ENCODE measurements at places on chromosomes 16 and 17.
A peak's percentile ranks its signal among the peaks of the same experiment; 100 is the strongest.

DNA sequence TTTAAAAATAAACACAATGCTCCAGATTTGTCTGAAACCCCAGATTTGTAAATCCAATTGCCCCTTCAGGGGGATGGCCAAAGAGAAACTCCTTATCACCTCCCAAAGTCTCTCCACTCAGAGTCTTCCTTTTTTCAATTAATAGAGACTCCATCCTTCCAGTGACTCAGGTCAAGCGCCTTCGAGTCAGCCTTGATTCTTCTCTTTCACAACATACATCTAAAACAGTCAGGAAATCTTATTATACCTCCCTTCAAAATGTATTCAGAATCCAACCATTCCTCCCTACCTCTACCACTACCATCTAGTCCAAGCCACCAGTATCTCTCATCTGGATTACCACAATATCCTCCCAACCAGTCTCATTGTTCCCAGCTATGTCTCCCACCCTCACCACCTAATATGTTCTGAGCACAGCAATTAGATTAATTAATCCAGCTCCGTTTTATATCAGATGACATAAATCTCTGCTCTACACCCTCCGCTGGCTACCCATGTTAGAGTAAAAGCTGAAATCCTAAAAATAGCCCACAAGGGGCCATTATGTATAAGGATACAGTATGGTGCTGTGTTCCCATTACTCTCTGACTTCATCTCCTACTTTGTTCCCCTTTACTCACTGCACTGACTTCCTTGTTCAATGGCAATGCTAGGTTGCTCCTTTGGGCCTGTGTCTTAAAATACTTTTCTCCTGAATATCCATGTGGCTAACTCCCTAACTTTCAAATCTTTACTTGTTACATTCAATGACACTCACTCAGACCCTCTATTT lies 11.8 kb downstream of the SIAH1 start:
- no peak for DNase-seq

DNA sequence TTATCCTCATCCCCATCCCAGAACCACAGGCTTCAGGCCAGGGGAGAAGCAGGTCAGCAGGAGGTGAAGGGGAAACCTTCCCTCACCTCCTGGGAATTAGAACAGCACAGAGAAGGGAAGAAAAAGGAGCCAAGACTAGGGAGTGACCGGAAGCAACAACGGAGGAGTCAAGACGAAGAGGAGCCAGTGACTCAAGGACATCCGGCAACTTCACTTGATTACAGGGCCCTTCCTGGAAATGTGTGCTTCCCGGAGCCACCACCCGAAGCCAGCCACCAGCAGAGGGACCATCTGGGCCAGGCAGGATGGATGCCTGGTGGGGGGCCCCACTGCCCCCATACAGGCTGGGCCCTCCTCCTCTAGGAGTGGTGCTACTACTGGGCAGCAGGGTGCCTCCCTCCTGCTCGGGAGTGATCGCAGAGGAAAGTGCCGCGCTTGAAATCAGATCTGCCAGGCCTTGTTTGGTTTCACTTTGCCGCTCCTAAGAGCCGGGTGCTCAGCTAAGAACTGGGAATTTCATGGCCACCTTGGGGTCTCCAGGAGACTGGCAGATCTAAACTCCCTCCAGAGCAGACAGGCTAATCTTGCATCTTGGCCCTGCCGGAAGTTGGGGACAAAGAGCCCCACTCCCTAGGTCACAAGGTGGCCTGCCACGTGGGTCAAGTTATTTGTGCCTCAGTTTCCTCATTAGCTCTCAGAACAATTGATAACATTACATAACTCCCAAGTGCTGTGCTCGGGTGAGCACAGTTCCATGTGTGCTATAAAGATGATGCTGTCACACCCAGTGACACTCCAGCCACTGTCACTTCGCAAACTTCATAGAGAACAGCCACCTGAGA lies 6.6 kb downstream of the CDC42EP4 start:
- peak; percentile 75 for DNase-seq

DNA sequence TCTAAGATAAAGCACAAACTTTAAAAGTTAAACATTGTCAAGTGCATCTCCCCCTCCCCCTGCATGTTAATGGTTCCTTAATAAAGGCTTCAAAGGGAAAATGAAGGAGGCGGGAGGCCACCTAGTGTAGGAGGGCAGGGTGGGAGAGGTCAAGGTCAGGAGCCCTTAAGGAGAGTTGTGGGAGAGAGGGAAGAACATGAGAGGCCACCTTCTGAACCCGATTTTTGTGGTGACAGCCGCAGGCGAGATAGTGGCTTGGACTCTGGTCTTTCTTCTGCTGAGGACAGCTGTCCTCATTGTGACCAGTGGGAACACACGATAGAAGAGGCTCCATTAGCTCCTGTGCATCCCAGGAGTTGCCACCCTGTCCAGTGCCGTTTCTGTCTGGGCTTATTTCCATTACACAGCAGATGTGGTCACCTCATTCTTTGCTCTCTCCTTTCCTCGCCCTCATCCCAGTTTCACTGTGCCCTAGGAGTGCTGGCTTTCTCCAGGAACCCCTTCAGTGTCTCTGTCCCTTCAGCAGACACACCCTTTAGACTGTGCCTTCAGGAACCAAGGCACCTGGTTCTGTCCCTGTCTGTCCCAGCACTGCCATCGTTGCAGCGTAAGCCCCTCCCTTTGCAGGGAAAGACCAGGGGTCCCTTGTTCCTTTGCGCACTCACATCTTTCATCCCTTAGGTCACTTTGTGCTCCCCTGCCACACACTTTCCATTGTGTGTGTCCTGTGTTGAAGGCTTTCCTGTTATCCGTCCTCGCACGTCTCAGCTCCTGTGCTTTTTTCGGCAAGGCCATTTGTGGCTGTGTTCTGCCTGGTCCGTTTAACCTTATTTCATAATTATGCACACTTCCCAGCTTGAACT lies 7.5 kb downstream of the SEC14L1 start:
- no peak for DNase-seq

DNA sequence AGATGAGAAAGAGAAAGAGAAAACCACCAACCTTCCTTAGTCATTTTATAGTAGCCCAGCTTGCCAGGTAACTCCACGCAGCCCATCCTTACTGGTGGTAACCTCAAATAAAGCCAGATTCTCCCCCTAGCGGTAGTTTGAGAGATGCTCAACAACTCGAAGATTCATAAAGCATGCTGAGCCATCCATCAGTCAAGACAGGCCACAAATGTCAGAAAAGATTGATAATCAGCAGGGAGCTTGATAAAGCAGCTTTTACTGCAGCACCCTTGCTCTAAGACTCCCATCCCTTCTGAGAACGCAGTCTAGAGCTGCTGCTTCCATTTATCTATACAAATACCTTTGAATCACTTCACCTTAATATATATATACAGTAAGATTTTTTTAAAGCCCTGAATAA lies 451.5 kb upstream of the HSBP1 start:
- peak; percentile 58 for DNase-seq

DNA sequence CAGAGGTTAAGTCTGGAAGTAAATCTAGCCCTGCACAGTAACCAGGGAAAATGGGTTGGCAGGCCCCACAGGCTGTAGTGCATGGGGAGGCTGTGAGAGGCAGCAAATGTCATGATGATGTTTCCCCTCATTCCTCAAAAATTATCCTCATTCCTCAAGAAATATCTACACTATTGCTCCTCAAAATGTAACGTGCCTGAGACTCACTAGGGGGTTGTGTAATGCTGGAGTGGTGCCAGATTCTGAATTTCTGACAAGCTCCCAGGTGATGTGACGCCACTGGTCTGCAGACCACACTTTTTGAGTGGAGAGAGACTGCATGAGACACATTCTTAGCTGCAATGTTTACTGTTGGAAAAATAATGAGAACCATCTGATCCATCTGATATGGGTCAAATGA lies 1.2 kb upstream of the MPP3 start:
- peak; percentile 63 for DNase-seq

DNA sequence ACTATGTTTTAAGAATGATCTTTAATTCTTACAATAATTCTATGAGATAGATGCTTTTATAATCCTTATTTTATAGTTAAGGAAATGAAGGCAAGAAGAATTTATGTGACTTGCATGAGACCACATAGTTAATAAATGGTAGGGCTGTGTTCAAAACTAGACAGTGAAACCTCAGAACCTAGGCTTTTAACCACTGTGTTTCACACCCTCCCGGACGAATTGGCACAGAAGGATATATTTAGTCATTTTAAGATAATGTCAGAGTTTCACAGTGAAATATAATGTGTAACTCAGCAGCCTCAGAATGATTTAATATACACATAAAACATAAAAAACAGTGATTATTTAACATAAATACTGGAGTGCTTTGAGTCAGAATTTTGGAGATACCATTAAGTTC lies 57.0 kb downstream of the NSRP1 start:
- DNase-seq: no peak

DNA sequence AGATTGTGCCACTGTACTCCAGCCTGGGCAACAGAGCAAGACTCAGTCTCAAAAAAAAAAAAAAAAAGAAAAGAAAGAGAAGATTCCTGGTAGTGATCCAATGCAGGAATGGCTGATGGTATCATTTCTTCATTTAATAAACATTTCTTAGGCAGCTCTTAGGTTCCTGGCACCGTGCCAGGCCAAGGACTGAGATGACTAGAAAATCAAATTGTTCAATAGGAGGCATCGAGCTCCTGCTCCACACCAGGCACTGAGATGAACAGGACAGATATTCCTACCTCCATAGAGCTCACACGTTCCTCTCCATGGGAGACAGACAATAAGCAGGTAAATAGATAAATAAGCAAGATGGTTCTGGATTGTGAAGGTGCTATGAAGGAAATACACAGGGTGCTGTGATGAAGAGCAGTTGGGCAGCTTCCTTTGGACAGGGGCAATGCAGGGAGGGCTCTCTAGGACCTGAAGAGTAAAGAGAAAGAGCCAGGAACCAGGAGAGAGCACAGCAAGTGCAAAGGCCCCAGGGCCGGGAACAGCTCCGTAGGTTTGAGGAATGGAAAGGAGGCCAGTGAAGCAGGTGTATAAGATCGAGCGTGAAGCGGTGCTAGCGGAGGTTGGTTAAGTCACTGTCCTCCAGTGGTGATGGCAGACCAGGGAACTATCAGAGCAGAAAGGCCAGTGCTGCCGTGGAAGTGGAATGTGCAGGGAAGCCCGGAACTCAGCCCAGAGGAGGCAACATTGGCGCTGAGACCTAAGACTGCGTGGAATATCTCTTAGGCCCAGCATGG lies 26.5 kb upstream of the CRHR1 start:
- no peak for DNase-seq

DNA sequence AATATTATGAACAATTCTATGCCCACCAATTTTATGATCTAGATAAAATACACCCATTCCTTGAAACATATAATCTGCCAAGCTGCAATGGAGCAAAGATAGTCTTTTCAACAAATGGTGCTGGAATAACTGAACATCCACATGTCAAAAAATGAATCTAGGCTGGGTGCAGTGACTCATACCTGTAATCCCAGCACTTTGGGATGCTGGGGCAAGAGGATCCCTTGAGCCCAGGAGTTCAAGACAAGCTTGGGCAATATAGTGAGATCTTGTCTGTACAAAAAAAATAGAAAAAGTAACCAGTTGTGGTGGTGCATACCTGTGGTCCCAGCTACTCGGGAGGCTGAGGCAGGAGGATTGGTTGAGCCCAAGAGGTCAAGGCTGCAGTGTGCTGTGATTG lies 92.5 kb downstream of the N4BP1 start:
- no peak for DNase-seq

GRCh38 chr16:54327609-54328008 lies 41.0 kb upstream of the IRX3 start:
- no peak for DNase-seq

DNA sequence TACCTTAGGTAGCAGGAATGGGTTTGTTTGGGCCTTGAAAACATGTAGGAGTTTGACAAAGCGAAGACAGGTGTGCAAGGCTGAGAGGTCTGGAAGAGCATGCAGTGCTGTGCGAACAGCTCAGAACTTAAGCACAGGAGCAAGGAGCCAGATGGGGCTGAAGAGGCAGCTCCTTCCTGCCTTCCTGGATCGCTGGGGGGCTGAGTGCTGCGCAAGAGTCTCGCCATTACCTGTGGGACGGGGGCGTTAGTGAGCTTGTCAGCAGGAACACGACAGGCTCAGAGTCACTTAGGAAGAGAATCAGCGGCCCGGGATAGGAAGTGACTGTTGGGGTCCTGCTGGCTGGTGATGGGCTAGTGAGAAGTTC lies 464 bp upstream of the MRM1 start:
- no peak for DNase-seq

DNA sequence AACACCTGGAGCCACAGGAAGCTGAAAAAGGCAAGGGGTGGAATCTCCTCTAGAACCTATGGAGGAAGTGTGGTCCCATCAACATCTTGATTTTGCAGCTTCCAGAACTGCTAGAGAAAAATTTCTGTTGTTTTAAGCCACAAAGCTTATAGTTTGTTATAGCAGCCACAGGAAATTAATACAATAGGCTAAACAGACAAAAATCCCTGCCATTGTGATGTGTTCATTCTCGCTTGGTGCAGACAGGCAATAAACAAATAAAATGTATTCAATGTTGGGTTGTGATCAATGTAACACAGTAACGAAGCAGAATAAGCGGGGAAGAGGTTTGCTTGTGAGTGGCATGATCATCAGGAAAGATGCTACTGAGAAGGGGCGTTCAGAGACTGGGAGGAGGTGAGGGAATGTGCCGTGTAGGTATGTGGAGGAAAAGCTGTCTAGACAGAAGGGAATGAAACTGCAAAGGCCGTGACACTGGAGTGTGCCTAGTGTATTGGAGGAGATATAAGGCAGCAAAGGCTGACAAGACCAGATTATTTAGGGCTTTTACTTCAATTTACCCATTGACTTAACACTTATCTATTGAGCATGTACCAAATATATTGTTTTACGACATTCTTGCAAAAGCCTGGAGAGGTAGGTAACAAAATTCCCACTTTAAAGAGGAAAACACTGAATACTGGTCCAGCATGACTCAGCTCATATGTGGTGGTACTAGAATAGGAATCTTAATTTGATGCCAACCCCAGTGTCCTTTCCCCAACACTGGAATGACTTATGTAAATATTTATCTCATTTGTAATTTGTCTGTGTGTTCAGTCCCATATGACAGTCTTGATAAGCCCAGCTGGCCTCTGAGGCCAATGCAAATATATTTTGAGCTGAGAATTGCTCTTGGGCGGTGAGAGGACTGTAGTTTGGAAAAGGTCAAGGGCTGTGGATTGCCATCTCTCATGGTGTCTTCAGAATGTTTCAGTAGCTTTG lies 375.9 kb downstream of the CDH13 start:
- no peak for DNase-seq

DNA sequence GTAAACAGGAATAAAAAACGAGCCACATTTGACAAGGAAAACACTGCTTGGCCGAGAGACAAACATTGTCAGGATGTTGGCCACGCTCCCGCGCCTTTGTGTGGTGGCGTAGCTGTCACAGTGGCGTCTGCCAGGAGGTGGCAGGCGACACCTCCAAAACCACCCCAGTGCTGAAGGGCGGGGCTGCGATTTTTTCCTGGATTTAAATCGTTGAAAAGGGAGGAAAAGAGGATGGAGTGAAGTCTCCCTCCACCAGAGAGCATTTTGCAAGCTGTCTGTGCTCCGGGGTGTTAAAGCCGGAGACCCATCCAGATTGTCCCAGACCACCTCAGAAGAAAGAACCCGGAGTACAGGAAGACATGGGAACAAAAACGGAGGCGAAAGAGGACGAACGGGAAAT lies 12.7 kb downstream of the MRM3 start:
- DNase-seq: peak; percentile 92

DNA sequence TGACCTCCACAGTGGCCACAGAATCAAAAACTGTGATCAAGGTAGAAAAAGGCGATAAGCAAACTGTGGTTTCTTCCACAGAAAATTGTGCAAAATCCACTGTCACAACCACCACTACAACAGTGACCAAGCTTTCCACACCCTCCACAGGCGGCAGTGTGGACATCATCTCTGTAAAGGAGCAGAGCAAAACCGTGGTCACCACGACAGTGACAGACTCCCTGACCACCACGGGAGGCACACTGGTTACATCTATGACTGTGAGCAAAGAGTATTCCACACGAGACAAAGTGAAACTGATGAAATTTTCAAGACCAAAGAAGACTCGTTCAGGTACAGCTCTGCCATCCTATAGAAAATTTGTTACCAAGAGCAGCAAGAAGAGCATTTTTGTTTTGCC lies 83.6 kb downstream of the C17orf58 start:
- no peak for DNase-seq
